ENCODE measurements at places on chromosomes 16 and 17.

GRCh38 chr17:28128779-28129178, 86.3 kb downstream of the NLK start:
- no peak for DNase-seq

DNA sequence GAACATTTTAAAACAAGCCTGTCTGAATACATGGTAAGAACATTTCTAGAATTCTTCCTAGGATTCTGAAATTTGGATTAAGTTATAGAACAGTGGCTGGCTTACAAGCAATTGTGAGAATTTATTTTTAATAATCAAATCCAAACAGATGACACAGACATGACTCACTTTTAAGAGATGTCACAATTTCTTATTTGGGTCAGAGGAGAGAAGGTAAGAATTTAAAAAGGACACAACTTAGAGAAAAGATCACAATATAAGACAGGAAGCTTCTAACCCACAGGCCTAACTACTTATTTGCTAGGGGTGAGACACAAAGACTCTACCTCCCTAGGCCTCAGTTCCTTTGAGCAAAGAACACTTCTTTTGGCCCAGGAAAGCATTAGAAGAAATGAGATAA, 32.7 kb downstream of the ZZEF1 start:
- DNase-seq, result no peak

GRCh38 chr16:22973522-22973921, 159.6 kb downstream of the HS3ST2 start:
- DNase-seq, result no peak

- DNase-seq, result no peak
These were observed 4.2 kb upstream of the MAP3K14 start for GRCh38 chr17:45320931-45321461.

GRCh38 chr17:27224526-27225315, 69.2 kb upstream of the WSB1 start:
- no peak for DNase-seq

GRCh38 chr17:68196394-68197090, 51.3 kb upstream of the AMZ2 start:
- DNase-seq, result no peak

GRCh38 chr17:2694381-2695242, 17.0 kb downstream of the CLUH start:
- no peak for DNase-seq

DNA sequence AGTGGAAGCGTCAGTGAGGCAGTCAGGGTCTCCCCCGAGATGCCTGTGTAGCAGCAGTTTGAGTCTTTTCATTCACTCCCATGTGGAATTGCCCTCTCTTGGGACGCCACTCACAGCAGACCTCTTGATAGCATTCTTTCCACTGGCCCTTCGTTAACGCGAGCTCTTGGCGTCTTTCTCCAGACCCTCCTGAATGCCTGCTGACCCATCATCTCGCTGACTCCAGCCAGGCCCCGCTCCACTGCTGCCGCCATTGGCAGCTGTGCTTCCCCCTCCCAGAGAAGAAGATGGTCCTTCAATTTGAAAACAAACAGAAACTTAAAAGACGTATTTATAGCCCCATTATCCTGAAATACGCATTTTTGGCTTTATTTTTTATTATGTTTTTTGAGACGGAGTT, 63.1 kb downstream of the SEC14L1 start:
- DNase-seq, result no peak

All from stimulated activated CD8-positive, alpha-beta memory T cell treated with anti-CD3 and anti-CD28 coated beads, Interleukin-4, amount 100 ng/mL, for 4 hours (primary cell).